ENCODE measurements at places on chromosomes 12 and 14.

DNA sequence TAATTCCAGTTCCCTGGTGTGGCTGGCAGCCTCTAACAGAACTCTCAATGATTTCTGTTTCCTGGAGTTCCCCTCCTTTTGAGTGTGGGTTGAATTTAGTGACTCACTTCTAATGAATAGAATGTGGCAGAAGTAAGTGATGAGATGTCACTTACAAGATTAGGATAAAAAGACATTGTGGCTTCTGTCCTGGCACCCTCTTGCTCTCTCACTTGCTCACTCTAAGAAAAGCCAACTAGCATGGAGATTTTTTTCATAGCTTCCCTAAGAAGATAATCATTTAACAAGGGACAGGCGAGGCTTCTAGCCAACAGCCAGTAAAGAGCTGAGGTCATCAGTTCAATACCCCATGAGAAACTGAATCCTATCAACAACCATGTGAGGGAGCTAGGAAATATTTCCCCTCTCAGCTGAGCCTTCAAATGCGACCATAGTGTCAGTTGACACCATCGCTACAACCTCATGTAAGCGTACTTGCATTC is 156.7 kb downstream of the TMTC3 start:
- peak; percentile 49 for DNase-seq

DNA sequence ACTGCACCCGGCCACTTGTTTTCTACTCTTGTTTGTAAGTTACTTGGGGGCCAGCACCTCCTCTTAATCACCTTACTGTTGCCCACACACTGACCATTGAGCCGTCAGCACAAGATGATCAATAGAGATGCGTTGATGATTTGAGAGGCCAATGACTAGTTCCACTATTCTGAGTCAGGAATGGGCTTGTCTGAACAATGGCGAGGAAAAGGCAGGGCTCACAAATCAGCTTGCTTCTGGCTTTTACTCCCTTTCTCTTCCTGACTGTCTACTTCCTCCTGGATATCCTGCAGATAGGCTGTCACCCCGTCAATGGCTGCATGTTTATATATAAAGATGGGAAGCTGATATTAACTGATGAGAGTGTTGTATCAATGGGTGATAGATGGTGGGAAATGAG is 29.1 kb upstream of the HDAC7 start:
- DNase-seq = no peak

DNA sequence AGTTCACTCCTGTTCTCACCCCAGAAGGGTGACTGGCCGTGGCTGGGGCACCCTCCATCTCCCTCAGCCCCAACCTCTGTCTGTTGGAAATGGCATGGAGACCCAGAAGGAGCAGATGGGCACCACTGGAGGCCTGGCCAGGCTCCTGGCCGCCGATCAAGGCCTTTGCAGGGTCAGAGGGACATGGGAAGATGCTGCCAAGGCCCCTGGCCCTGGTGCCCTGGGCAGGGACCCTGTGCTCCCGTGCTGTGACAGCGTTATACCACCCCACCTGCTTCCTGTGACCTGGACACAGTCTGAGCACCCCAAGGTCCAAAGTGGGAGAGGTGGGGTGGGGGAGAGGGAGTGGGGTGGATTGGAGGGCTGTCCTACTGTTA is 3.5 kb downstream of the INF2 start:
- no peak for DNase-seq

DNA sequence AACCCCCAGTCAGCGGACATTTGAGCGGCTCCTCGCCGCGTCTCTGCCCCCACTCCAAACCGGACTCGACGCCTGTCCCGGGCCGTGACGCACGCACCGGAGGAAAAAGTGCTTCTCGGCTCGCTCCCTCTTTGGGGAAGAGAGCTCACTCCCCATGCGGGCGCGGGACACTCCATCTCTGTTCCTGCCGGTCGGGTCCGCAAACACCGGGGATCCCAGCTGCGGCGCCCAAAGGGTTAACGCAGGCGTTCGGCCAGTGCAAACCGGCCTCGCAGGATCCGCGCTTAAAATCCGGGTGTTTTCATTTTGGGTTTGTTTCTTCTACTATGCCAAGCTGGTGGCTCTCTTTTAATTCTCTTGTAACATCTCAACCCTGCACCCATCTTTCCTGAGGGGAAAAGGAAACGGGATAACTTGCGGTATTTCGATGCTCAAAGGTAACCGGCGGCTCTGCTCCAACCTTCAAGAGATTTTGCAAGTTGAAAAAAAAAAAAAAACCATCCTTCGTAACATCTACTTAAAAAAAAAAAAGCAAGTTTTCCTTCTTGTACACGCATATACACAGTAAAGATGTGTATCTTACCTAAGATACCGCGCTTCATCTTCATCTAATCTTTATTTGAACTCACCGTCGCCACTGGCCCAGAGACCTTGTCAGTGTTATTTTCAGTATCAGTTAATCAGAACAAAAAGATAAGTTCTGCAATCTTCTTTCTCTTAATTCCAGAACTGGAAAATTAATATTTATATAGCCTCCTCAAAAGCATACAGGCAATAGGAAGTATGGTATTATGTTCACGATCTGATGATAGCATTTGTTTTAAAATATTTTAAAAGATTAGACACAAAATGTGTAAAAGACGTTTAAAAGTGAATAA is 1.6 kb upstream of the ATP2B1 start:
- DNase-seq = peak; percentile 86

GRCh38 chr12:58341791-58342190 is 400.4 kb downstream of the ATP23 start:
- DNase-seq = no peak

DNA sequence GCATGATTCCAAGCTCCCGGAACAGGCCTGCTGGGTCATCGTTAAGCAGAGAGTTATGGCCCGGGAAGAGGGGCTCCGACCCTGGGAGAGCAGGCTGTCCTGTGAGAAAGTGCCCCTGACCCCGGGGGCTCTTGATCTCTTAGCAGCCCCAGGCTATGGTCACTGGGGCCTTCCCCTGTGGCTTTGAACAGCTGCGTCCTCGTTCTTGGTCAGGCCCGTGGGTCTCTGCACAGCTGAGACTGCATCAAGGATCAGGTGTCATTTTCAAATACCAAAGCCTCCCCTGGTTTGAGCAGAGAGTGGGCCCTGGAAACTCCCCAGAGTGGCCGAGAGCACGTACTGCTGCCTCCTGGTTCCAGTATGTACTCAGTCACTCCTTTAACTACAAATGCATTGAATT is 114.8 kb downstream of the ESRRB start:
- DNase-seq = no peak

- no peak for DNase-seq
Measured at GRCh38 chr12:52353766-52354165, 13.5 kb downstream of the KRT85 start.

DNA sequence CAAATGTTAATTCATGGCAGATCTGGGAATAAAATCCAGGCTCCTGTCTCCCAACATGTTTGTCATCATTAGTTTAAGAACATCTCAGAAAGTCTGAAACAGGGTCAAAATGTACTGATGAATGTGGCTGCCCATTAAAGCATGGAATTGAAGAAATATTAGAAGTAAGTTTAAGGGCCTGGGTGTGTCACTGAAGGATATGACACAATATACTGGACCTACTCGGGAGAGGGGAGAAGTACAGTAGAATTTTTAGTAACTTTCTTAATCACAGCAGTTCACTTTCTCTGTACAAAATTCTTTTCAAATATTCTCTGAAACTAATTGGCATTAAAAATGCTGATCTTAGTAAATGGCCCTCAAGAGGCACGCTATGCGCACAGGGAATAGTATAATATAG is 185.5 kb downstream of the ETV6 start:
- DNase-seq = peak; percentile 40

- no peak for DNase-seq
Measured at GRCh38 chr12:88781909-88782308, 201.6 kb upstream of the KITLG start.

GRCh38 chr12:3019005-3019680 is 58.0 kb upstream of the TSPAN9 start:
- no peak for DNase-seq

- no peak for DNase-seq
Measured at GRCh38 chr12:75701859-75702258, 190.4 kb upstream of the KRR1 start.

GRCh38 chr12:128783129-128783574 is 40.6 kb downstream of the SLC15A4 start:
- peak; percentile 59 for DNase-seq

DNA sequence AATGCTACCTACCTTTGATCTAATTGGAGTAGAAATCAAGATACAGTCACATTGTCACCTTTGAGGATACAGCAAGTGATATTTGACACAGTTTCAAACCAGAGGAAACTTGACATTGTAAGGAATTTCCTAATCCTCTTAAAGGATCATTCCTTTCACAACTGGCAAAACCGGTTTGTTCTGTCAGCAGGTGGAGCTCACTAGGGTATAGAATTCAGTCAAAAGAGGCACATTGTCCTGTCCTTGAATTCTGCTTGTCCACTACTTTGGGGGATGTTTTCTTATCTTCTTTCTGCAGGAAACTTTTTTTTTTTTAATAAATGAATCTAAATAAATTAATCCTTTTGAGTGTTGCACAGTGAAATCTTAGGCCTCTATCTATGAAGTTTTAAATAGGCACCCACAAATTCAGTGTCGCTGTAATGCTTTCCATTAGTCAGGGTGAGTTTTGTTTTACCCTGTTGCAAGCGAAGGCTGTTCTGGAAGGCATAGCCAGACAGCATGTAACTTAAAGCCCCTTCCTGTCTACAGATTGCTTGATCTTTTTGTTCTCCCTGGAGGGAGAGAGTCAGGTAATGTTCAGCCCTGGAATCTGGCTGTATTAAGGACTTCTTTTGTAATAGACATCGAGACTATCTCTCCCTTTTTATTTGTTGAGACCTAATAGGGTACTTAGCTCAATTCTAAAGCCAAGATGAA is 285.0 kb upstream of the RGS6 start:
- DNase-seq = no peak

DNA sequence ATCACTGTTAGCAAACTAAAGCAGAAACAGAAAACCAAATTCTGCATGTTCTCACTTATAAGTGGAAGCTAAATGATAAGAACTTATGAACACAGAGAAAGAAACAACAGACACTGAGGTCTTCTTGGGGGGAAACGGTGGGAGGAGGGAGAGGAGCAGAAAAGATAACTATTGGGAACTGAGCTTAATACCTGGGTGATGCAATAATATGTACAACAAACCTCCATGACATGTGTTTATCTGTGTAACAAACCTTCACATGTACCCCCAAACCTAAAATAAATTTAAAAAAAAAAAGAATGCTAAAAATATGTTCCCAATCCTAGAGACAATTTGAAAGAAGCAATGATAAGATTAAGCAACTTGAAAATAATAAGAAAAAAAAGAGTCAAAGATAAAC is 89.5 kb downstream of the SOX5 start:
- no peak for DNase-seq

DNA sequence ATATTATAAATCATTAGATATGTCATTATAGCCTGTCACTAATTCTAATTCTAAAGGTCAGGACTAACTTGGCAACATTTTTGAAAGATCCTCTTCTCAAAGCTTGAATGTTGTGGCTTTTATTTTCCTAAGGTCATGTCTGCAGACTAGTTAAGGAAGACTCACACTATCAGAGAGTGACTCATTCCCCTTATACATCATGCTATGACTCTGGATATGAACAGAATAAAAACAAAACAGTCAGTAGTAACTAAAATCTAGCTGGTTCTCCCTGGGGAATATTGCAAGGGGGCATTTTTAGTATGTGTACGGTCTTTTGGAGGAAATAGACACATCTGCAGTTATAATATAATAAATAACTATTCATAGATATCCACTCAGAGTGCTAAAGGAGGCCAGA is 170.6 kb downstream of the SLC2A13 start:
- peak; percentile 25 for DNase-seq

DNA sequence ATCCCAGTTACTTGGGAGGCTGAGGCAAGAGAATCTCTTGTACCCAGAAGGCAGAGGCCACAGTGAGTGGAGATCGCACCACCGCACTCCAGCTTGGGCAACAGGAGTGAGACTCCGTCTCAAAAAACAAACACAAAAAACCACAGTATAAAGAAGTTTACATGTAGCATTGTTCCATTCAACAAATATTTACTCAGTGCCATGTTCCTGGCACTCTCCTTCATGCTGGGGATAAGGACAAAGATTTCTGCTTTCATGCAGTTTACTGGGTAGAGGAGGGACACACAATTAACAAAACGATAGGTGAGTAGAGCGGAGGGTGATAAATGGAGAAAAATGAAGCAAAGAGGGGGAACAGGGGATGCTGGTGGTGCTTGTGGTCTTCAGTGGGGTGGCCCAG is 68.2 kb upstream of the OVCH1 start:
- DNase-seq = no peak

DNA sequence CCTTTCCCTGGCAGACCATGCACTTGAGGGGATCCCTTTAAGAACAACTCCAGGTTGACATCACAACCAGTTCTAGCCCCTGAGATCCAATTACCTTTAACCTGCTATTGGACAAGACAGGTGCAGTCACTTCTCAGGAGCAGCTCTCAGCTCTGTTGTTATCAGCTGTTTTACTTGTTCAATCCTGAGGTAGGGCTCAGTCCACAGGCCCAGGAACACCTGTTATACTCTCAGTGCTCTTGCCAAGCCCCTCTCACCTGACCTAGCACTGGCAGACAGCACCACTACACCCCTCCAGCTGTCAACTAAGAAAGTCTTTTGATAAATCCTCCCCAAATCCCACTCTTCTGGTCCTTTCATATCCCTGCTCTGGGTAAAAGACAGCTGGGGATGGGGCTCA is 163.9 kb upstream of the TMTC2 start:
- no peak for DNase-seq

- DNase-seq = no peak
Measured at GRCh38 chr12:111454311-111454710, 48.6 kb downstream of the SH2B3 start.

- no peak for DNase-seq
Measured at GRCh38 chr14:95547626-95548327, 12.9 kb downstream of the GLRX5 start.

DNA sequence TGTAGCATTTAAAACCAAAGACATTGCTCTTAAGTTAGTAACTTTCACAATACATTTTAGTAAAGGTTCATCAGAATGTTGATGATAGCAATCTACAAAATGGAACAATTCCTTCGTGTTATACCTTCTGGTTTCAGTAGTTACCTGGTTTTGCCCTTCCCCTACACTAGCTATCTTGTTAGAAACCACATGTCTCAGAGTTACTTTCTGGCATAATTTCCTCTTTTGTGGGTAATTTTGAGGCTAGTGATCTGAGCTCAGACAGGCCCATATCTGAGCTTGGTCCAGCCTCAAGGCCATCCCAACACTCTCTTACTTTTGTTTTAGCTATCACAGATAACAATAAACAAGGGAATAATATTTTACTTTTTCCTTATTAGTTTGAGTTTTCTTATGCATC is 196.9 kb downstream of the KITLG start:
- DNase-seq = no peak

GRCh38 chr14:34110531-34110930 is 159.7 kb upstream of the EGLN3 start:
- no peak for DNase-seq

GRCh38 chr12:103547376-103547775 is 39.7 kb upstream of the STAB2 start:
- no peak for DNase-seq

DNA sequence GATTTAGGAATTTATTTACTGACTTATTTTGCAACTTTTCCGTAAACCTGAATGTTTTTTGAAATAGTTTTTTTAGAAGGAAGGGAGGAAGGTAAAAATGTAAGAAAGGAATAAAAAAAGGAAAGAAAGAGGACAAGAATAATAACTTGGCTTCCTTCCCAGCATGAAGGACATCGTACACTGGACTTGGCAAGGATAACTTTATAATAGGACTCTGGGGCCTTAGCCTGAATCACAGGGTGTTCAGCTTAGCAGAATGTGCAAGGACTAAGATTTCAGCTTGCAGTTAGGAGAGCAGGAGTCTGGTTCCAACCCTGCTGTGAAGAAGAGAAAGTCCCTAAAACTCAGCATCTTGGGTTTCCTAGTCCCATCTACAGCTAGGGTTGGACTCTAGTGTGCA is 1053.3 kb downstream of the VRK1 start:
- DNase-seq = no peak
